Stimulated activated CD4-positive, alpha-beta T cell treated with anti-CD3 and anti-CD28 coated beads, Interleukin-1b, Interleukin-23, amount 100 ng/mL, for 48 hours (primary cell): ENCODE measurements at places on chromosomes 12 and 14.

DNA sequence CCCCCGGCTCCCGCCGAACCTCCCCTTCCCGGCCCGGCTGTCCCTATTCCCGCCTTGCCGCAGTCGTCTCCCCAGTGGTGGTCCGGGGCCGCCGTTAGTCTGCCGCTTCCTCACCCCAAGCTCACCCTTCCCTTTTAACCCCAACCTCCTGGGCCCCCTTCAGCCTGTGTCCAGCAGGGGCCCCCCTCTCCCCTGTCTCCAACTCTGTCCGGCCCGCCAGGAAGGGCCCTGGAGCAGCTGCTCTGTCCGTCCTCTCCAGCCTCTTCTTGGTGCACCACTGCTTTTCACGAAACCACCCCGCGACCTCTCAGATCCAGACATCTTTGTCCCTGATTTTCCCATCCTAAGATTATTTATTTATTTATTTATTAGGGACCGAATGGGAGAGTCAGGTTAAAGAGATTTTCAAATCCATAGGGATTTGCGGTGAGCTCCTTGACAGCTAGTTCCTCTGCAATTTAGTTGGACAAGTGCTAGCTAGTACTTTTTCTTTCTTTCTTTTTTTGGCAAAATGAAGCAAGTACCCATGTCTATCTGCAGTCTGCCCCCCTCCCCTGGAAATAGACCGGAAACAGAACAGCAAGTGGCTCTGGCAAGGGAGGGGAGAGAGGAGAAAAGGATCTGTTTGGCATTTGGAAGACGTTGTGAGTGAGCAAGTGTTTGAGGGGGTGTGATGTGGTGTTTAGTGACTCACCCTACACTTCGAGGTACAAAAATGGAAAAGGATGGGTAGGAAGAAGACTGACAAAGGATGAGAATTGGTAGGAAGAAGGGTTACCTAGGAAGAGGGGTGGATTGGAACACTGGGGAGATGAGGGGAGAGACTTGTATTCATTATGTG is 632 bp downstream of the UBR7 start:
- DNase-seq = peak; percentile 24

- DNase-seq = no peak
Measured at GRCh38 chr12:79194595-79194994, 330.0 kb downstream of the SYT1 start.

DNA sequence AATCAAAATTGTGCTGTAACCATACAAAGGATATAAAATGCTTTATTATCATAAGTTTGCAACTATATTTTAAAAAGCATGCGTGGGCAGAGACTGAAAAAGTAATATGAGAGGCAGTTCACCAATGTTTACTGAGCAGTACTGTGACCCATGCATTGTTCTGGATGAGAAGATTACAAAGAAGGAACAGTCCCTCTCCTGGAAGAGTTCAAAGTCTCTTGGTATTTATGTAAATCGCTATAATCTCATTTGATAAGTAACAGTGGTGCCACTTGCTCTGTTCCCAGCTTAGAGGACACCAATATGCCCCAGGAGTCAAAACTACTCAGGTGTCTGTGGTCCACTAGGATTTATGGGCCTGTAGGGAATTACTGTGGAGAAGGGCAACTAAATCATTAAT is 2.1 kb upstream of the CMAS start:
- DNase-seq = no peak

GRCh38 chr12:13270817-13271216 is 74.3 kb downstream of the EMP1 start:
- DNase-seq = no peak
